ENCODE measurements at places on chromosomes 7 and 10. TPM values are rescaled to one million over a fixed set of nuclear protein-coding genes. Genes with fewer than 3 reads are reported as not detected.

Gene TRIM50
- total RNA-seq: 0.14 TPM

Gene APBB1IP
- total RNA-seq: 9.3 TPM

Gene RADIL
- total RNA-seq: 0.25 TPM

Gene CAV1
- 11.8 TPM for total RNA-seq

Gene ACHE
- 17.6 TPM for total RNA-seq

Gene STOX1
- 0.33 TPM for total RNA-seq

Gene ZNF783
- 2.0 TPM for total RNA-seq

Gene TCAF2
- total RNA-seq: 0.19 TPM

DNA sequence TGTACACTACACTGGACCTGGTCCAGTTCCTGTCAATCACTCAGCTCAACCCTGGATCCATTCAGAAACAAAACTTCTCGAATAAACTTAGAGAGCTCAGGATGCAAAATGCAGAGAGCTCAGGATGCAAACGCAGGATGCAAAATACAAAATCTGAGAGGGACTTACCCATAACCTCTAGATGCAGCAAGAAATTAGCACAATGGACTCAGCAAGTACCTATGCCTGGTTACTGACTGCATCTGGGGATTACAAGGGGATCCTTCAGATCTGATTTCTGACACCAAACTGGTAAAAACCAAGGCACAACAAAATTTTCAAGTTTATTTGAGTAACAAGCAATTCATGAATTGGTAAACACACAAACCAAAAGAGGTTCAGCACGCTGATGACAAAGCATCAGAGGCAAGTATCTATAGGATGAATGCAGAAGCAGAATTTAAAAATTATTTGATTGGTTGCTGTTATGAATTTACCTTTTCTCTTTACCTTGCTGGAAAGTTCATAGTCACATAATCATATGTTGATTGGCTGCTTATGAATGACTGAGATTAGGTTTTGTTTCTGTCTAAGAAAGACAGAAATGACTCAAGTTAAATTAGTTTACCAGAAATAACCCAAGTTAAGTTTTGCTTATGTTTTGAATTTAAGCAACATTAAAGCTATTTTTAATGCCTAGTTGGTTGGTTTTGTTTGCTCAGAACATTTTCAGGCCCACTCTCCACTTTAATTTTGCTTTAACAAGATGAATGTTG lies 11.4 kb downstream of the GIMAP6 start:
- no peak for DNase-seq

GRCh38 chr7:30921540-30922401 lies 10.1 kb downstream of the AQP1 start:
- peak; percentile 33 for DNase-seq

DNA sequence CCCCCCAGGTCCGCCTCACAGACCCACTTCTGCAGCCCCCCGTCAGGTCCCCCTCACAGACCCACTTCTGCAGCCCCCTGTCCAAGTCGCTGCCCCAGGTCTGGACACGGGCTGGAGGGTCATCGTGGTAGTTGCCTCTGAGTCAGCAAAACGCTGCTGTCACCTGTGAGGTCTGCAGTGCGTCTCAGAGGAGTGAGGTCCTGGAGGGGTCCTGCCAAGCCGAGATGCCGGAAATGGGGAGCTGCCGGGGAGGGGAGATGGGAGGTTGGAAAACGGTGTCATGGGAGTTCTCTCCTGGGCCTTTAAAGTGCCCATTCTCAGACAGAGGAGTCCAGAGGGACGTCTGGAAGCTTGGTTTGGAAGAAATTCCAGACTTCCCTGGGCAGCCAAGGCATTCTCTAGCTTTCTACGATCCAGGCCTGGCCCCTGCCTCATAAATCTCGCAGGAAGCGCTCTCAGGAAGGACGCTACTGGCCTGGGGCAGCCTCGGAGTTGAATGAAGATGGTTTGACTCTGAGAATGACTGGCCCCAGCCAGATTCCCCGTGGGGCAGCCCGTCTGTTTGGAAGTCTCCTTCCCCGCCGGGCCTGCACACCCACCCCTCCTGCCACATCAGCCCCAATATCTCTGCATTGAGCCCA lies 38.7 kb downstream of the CALML3 start:
- DNase-seq: no peak

GRCh38 chr7:78968951-78969350 lies 484.5 kb downstream of the MAGI2 start:
- no peak for DNase-seq

DNA sequence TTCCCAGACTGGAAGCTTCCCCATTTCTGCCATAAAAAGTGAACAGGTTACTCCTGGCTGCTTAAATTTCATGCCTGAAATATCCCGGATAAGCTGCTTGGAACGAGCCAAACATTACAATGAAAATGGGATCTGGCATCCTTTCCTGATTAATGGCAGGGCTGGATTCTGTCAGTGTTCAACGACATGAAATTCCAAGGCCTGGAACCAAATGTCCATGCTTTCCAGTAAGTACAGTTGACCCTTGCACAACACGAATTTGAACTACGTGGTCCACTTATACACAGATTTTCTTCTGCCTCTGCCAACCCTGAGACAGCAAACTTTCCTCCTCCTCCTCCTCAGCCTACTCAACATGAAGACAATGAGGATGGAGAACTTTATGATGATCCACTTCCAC lies 65.4 kb downstream of the SGMS1 start:
- DNase-seq: no peak

DNA sequence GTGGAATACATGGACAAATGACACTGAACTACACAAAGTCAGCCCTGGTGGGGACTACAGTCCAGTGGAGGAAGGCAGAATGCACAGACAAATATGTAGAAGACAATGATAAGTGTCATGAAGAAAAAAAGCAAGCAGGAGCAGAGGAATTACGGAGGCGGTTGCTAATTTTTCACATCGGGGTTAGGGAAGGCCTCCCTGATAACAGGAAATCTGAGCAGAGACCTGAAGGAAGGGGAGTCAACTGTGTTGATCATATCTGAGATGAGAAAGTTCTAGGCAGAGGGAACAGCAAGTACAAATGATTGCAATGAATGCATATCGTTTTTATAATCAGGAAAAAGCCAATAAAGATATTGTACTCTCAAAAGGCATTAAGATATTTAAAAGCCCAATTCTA lies 14.0 kb downstream of the KIAA1549 start:
- no peak for DNase-seq

DNA sequence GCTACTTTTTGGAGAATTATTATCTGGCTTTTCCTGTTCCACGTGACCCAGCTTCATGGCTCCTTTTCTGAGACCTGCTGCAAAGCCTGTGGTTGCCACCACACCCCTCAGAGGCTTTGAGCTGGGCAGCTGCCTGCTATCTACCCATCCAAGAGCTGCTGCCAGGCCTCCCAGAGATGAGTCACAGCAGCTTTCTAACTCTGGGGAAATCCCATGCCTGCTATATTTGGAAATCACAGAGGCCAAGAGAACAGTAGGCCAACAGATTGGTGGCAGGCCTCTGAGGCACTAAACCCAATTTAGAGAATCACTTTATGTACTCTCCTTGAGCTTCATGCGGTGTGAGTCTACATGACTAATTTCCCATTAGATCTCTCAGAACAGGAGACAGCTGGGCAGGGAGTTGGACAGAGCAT lies 35.2 kb downstream of the SGCE start:
- no peak for DNase-seq

DNA sequence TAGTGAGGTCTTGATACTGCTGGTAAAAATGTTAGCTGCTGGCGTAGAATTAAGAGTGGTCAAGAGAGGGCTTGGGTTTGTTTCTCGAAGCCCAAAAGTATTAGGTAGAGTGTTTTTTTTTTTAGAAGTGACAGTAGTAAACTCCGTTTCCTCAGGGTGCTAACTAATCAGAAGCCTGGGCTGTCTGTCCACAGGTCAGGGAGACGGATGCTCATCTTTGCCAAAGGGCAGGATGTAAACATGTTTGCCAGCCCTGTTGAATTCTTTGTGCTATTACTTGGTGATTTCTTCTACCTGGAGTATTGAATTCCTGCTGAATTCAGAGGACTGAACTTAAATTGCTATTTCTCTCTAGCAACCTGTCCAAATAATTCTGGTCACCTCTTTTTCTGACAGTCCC lies 117.1 kb downstream of the SND1 start:
- no peak for DNase-seq

GRCh38 chr7:140867467-140868462 lies 57.0 kb downstream of the BRAF start:
- no peak for DNase-seq

GRCh38 chr7:7719236-7719635 lies 829 bp upstream of the RPA3 start:
- no peak for DNase-seq

DNA sequence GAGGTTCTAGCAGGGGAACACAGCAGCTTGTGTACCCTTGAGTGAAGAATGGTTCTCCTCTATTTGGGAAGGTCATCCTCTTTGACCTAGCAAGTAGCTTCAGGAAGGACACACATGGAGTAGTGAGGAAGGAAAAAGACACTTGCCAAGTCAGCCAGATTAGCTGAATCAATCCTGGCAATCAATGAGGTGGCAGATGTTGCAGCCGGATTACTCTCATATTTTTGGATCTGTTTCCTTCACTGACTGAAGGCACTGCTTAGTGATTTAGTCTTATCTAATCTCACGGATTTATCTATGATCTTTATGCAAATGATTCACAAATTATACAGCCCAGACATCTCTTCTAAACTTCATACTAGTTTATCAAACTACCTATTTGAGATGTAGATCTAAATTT lies 218.8 kb downstream of the GPR158 start:
- DNase-seq: no peak

- DNase-seq: no peak
Measured at GRCh38 chr7:106747804-106748203, 86.8 kb upstream of the CCDC71L start.

All from liver (tissue), 10 donors.